ENCODE measurements at places on chromosomes 1 and 21. TPM values are rescaled to one million over a fixed set of nuclear protein-coding genes. Genes with fewer than 3 reads are reported as not detected.

Gene CDCA8
- polyA plus RNA-seq = 10.1 TPM

Gene RHBDL2
- polyA plus RNA-seq = 25.1 TPM

Gene C1QTNF12
- 3.0 TPM for polyA plus RNA-seq

Gene AMY1A
- polyA plus RNA-seq = not detected

Gene ADAM30
- polyA plus RNA-seq = not detected

Gene HTR6
- polyA plus RNA-seq = not detected

Gene S100PBP
- 4.6 TPM for polyA plus RNA-seq

Gene FAM177B
- 0.02 TPM for polyA plus RNA-seq

Gene CA6
- polyA plus RNA-seq = not detected

Gene KRTAP19-3
- polyA plus RNA-seq = not detected
